ENCODE measurements at places on chromosomes 7 and 10.

DNA sequence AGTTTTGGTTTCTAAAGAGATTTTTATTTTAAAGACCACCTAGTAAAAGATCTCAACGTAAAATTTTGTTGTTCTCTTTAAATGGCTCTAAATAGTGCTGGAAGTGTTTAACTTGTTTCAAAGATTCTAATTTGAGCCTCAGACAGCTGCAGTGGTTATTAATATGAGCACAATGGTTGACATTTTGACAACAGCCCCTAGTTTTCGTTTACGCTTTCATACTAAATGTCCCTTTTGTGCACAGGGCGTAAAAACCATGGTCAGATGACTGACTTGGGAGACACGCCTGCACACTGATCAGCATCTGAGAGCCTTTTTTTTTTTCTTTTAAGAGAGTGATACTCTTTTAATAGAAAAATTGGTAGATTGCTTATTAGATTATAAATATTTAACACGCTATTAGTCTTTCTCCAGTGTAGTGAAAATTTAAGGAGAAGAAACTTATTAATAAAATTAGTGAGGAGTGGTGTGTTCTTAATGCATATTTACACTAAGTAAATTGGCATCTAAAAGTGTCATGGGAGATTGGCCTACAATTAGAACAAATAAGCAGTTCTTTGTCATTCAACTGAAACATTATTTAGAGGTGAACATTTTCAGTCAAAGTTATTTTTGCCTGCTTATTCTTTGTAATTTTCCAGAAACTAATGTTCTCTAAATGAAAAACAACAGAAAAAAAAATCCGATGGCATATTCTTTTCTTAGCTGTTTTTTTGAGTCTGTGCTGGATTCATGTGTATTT is 182.8 kb upstream of the PHYHIPL start:
- DNase-seq = peak; percentile 79

DNA sequence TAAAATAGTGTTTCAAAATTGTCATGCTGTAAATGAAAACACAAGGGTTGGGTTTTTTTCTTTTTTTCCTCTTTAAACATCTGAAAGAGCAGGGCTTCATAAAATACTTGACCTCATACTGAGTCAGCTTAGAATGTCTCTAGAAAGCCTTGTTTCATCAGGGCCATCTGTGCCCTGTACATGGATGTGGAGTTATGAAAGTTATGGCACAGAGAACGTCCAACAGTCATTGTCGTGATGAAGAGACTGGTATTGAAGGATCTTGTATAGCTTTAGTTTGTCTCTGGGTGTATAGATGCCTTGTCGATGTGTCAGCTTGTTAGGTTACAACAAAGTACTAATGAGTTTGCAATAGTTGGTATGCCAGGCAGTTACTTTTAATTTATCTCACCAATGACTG is 127.3 kb downstream of the FAM204A start:
- no peak for DNase-seq

- no peak for DNase-seq
Measured at GRCh38 chr7:106978425-106979420, 65.8 kb upstream of the PRKAR2B start.

- DNase-seq = peak; percentile 77
Measured at GRCh38 chr10:15254808-15255648, 86.5 kb upstream of the NMT2 start.

DNA sequence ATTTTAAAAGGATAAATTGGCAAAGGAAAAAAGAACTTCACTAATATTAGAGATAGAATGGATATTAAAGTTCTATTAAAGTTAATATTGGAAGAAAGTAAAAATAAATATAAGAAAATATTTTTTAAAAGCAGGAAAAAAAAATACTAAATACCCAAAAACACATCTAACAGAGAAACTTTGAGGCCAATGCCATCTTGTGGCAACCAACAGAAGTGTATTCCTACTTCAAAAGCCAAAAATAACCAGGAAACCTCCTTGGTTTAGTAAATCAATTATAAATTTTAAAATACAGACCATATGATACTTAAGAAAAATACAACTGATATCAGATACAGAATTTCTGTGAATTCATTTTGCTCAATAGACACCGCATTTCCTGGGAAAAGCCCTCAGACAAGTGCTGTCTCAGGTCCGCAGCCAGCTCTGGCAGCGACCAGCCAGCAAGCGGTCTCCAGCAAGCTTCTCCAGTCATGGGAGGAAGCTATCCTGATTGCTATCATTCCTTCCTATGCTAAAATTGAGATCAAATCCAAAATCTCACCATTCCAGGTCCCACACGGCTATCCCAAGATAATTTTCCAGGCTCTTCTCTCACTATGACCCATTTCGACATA is 65.3 kb downstream of the LMBR1 start:
- peak; percentile 15 for DNase-seq

GRCh38 chr10:49552277-49552676 is 13.4 kb upstream of the ERCC6 start:
- DNase-seq = no peak

DNA sequence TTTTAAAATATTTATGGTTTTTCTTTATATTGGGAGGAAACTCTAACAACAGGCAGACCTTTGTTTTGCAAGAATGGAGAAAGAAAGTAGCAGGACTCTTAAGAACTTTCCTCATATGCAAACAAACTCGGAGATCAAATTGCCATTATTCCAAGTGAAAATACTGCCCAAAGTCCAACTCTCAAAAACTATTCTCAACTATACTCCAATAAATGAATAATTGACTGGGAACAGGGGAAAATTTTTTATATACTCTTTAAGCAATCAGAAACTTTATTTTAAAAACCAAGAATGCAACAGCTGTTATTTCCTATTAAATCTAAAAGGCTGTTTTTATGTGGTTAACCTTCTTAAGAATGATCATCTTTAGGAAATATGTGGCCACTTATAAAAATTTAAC is 101.9 kb downstream of the COL28A1 start:
- no peak for DNase-seq

- DNase-seq = no peak
Measured at GRCh38 chr10:94413361-94413760, 11.0 kb downstream of the TBC1D12 start.

DNA sequence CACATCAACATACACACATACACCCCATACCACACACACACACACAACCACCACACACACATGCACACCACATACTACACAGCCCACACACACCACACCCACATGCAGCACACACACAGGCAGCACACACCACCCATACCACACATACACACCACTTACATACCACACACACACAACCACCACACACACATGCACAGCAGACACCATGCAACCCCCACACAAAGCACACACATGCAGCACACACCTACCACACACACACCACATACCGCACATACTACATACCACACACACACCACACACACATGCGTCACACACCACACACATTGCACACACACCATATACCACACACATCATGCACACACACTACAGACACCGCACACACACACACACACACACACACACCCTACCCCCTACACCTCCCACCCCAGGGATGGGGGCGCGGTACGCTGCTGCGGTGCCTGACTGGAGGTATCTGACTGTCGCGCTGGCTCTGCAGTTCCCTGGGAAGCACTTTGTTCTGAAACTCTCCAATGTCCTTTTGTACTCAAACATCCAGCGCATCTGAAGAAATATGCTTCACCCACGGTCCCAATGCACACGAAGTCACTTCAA is 5.4 kb upstream of the TRPV6 start:
- no peak for DNase-seq

DNA sequence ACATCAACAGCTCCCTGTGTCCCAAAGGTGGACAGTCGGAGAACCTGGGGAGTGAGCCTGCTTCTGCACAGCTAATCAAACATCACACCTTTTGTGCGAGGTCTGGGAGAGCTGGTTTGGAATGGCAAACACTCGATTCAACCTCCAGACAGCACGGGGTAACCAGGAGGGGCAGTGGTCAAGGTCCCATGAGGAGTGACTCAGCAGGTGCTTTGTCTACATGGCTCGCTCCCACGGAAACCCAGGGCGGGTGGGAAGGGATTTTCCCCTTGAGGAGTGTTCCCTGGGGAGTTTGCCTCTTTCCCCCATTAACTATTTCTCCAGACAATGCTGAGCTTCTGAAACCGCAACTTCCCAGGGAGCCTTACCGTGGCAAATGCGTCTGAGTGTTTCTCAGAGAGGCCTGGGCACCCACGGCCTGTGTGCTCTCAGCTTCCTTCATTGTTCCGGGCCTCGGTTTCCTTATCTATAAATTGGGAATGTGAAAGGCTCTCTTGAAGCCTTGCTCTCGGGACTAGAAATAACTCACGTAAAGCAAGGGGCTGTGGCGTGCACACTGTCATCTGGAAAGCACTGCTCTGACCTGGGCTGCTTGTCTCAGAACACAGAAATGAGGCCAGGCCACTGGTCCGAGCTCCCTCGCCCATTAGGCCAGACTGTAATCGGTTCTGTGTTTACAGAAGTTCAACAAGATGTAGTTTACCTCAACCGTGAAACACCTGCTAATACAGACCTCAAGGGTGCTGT is 14.0 kb upstream of the GTPBP4 start:
- peak; percentile 11 for DNase-seq

DNA sequence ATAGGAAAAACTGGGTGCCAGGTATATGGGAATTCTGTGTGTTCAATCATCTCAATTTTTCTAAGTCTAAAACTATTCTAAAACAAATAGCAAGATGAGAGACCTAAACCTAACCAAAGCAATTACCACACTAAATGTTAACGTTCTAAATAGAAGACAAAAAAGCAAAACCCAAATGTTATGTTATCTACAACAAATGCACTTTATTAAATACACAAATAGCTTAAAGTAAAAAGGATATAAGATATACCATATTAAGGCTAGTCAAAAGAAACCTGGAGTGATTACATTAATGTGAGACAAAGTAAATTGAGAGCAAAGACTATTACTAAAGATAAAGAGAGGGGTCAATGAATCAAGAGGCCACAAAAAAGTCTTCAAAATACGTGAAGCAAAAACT is 81.4 kb downstream of the LARP4B start:
- no peak for DNase-seq

DNA sequence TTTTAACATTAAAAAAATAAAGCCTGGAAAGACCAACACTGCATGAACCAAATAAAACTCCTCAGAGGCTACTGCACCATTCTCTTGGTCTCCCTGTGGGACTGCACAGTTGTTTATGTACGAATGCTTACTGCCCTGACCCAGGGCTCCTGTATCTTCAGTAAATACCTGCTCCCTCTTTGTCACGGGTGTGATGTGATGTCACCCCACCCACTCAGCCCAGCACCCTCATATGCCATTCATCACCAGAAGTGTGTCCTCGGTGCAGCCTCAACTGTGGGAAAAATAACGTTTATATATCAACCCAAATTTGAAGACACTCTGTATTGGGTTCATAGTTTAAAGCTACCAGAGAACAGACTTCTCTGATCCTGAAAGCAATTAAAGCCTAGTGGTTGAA is 14.0 kb upstream of the SH3PXD2A start:
- no peak for DNase-seq

DNA sequence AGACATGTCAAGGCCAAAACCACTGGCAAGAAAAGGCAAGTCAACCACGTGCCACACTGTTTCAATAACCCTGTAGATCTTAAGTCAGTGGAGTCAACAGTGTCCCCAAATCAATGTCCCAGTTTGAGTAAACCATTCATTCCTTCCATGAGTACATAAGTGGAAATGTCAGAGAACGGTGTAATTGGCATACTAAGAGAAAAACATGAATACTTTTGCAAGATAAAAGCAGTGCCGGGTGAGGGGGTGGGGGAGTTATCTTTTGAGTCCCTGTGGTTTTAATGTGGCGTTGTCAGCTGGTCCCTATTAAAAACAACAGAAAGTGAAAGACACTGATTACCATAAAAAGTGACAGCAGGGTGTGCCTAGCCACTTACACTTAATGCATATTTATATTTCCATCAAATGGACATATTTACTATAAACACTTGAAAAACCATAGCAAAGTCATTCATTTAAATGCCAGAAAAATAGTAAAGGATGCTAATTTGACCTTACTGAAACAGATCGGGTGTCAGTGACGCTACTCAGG is 37.8 kb downstream of the RSU1 start:
- DNase-seq = peak; percentile 43

GRCh38 chr7:157614457-157615020 is 277.7 kb downstream of the DNAJB6 start:
- no peak for DNase-seq

DNA sequence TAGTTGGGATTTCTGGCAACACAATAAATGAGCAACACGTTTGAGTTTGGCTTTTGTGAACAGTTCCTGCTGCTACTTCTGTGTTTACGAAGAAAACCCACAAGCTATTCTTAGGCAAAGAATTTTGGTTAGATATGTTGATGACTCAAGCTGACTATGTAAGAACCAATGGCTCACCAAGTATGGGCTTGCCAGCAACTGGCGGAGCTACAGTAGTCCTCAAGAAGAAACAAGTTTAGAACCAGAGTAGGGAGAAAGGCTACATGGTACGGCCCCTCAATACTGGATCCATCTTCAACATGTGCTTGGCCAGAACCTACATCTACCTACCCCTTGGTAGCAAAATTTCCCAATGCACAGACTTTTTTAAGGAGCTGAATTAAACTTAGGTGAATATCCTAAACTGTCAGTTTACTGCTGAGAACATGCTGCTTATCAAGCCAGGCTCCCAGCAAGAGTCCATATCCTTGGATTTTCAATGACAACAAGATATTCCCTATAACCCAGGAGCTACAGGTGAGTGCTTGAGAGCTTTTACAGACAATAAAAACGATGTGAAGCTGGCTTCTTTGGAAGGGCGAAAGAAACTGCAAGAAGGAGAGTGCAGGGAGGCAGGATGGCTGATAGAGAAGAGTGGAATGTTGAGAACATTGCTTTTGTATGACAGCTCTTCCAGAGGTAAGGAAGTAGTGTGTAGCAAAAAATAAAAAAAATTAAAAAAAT is 74.3 kb upstream of the ASAH2 start:
- DNase-seq = no peak

DNA sequence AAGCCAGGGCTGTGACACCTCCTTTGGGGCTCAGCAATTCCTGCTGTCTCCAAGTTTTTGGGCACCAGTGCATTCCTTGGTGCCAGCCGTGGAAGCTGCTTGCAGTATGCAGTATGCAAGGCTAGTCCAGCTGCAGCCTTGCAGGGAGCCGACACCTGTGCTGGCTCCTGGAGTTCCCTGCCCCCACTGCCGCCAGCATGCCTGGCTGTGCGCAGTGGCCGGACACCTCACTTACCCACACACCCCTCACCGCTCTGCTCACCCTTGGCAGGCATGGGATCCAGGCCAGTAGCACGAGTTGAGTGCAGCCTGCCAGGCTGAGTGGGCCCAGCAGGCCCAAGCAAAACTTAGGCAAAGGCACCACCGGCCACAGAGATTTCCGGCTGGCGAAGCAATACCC is 77.4 kb downstream of the SAMD9 start:
- DNase-seq = no peak

GRCh38 chr7:25727876-25728275 is 424.1 kb upstream of the NFE2L3 start:
- peak; percentile 73 for DNase-seq

GRCh38 chr7:30983914-30984247 is 20.1 kb downstream of the GHRHR start:
- no peak for DNase-seq

All from NCI-H69 (cell line).